Mammary epithelial cell (primary cell): ENCODE measurements at places on chromosomes 6 and 20. TPM values are rescaled to one million over a fixed set of nuclear protein-coding genes. Genes with fewer than 3 reads are reported as not detected.

- no peak for DNase-seq
These were observed 41.1 kb upstream of the FANCE start for GRCh38 chr6:35411066-35411465.

DNA sequence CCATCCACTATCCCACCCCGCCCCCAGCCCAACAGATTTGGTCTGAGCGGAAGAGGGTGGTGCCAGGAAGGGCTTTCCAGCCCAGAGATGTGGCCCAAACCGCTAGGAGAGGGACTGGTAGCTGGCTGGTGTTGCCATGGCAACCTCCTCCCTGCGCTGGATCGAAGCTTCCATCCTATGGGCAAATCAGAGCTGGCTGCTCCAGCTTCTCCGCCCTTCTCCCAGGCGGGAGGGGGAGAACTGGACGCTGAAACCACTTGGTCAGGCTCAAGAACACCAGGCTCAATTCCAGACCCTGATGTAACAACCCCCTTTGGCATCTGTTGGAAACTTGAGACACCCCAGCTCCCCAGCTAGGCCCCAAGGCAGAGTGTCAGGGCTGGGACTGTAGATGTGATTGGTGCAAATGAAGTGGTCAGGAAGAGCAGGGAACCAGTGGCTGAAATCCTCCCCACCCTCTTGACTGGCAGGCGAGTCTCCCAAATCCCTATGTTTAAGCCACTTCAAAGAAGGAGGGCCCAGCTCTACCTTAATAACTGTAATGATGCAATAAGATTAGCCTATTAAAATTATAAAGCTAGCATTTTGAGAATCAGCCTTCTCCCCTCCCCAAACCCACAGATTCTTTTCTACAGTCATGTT, 4.2 kb downstream of the RIMS4 start:
- DNase-seq, result no peak

DNA sequence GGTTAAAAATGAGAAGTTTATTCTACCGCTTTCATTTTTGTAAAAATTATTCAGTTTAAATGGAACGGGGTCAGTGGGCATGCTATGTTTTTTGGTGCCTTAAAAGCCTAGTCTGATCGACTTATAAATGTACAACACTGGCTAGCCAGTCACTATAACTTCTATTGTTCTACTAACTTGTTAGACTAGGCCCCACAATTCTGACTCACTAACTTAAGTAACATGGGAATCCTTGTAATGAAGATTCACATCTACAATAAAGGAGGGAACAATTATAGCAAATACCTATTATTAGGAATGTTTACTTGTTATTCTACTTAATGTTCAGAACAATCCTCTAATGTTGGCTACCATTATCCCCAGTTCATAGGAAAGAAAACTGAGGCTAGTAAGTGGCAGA, 28.5 kb downstream of the REPS1 start:
- peak; percentile 55 for DNase-seq

GRCh38 chr6:38406096-38406495, 233.6 kb downstream of the BTBD9 start:
- no peak for DNase-seq

TAGAP gene
- not detected in 2 replicates for total RNA-seq

DNA sequence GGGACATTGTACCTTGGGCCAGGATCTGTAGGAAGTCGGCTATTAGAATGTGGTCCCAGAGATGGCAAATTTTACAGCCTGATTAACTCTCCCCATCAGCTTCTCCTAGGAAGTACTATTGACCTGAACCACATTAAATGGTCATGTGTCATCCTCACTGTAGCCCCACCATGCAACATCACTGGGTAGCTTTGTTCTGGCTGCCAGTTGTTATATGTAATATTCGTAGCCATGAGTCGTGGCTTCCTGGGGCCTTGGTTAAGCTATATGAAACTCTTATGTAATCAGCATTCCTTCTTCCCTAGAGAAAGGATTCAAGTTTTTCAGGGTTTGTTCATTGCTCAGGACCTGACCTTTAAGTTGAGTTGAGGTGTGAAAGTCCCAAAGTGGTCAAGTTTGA, 125.7 kb downstream of the ANKS1A start:
- peak; percentile 80 for DNase-seq

DNA sequence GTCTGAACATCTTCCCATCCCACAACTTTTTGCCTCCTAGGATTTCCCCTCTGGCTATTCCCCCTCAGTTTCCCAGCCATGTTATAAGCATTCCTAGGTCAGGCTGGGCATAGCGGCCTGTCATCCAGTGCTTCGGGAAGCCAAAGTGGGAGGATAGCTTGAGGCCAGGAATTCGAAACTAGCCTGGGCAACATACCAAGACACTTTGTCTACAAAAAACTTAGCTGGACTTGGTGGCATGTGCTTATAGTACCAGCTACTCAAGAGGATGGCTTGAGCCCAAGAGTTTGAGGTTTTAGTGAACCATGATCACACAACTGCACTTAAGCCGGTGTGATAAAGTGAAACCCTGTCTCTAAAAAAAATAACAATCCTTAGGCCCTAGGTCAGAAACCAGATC, 447.4 kb downstream of the KIF16B start:
- DNase-seq, result peak; percentile 37

PAK5 gene
- 1.3 TPM for total RNA-seq

- peak; percentile 91 for DNase-seq
These were observed at the start of gene VWA7 for GRCh38 chr6:31776989-31777666. VWA7 (minus strand) TSS chr6:31777328; CDS start chr6:31776779, 549 bp downstream.

COL20A1 gene
- total RNA-seq, result not detected in 2 replicates

- DNase-seq, result peak; percentile 30
These were observed 23.8 kb downstream of the PRSS35 start for GRCh38 chr6:83536034-83536646.

DNA sequence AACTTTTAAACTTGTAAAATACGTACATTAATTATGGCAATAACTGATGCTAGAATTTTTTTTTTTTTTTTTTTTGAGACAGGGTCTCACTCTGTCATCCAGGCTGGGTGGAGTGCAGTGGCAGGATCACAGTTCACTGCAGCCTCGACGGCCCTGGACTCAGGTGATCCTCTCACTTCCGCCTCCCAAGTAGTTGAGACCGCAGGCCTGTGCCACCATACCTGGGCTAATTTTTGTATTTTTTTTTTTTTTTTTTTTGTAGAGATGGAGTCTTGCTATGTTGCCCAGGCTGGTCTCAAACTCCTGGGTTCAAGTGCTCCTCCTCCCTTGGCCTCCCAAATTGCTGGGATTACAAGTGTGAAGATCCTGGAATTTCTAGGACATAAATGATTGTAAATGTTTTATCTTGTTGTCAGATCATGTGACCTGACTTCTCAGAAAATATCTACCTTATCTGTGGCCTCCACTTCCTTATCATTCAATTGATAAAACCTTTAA, 2.2 kb upstream of the CD2AP start:
- DNase-seq, result no peak

PDYN gene
- not detected for total RNA-seq

GRCh38 chr6:111461860-111462259, 21.2 kb downstream of the REV3L start:
- DNase-seq, result no peak

- no peak for DNase-seq
These were observed 588.8 kb upstream of the ADGRB3 start for GRCh38 chr6:68046302-68046701.

GRCh38 chr6:144749263-144749662, 464.1 kb downstream of the UTRN start:
- DNase-seq, result no peak

FRK gene
- total RNA-seq, result 1.3 and 3.2 TPM in 2 replicates

DNA sequence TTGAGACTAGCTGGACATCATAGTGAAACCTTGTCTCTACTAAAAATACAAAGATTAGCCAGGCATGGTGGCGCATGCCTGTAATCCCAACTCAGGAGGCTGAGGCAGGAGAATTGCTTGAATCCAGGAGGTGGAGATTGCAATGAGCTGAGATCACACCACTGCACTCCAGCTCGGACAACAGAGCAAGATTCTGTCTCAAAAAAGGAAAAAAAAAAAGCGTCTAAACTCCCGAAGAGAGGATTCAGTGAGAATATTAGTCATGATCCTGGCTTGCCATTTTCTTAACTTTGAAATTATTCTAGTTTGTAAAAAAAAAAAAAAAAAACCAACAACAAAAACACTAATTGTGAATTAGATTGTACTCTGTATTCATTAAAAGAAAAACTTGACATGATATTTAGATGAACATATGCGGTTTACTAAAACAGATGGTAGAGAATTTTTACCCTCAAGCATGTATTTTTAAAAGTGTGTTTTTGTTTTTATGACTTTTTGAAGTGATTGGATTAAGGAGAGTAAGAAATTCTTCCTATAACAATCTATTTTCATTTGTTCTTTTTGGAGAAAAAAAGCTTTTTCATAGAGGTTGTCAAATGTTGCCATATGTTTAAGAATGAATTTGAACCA, 80.7 kb downstream of the UST start:
- no peak for DNase-seq

GRCh38 chr6:50091641-50092040, 41.9 kb upstream of the DEFB112 start:
- peak; percentile 60 for DNase-seq

DNA sequence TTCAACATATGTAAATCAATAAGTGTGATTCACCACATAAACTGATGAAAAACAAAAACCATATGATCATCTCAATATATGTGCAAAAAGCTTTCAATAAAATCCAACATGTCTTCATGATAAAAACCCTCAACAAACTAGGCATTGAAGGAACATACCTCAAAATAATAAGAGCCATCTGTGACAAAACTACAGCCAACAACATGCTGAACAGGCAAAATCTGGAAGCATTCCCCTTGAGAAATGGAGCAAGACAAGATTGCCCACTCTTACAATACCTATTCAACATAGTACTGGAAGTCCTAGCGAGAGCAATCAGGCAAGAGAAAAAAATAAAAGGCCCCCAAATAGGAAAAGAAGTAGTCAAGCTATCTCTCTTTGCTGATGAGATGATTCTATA, 76.5 kb downstream of the OTOR start:
- DNase-seq, result no peak

DNA sequence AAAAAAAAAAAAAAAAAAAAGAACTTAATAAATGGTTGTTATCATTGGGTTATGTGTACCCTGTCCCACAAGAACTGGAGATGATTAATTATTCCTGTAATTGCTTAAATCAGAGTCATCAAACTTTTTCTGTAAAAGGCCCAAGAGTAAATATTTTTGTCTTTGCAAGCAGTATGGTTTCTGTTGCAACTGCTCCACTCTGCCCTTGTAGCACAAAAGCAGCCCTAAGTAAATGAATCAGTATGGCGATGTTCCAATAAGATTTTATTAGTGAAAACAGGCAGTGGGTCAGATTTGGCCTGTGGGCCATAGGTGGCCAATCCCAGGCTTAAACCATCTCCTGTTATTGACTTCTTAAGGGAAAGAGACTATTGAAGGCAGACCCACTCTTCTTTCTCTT, 252.7 kb downstream of the TSHZ2 start:
- DNase-seq, result no peak

DNA sequence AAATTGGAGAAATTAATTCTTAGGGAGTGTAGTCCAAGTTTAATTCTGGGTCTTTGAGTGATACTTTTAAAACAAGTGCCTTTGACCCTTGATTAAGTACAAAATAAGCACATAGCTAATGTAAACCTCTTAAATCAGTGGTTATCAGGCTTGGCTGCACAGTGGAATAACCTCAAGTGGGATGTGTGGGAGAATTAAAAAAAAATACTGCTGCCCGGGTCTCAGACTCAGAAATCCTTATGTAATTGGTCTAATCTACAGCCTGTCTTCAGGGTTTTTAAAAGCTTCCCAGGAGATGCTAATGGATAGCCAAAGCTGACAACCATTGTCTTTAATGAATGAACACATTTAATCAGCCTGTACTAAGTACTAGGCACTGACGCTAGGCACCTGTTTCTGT, 28.5 kb upstream of the TMEM14A start:
- DNase-seq, result no peak

DACT2 gene
- 3.3 TPM for total RNA-seq

FOXQ1 gene
- not detected for total RNA-seq

MOG gene
- not detected for total RNA-seq

- DNase-seq, result no peak
These were observed 197.1 kb downstream of the CDH4 start for GRCh38 chr20:61449057-61449609.

- DNase-seq, result peak; percentile 98
These were observed 104.7 kb upstream of the SGK1 start for GRCh38 chr6:134422426-134423231.

DNA sequence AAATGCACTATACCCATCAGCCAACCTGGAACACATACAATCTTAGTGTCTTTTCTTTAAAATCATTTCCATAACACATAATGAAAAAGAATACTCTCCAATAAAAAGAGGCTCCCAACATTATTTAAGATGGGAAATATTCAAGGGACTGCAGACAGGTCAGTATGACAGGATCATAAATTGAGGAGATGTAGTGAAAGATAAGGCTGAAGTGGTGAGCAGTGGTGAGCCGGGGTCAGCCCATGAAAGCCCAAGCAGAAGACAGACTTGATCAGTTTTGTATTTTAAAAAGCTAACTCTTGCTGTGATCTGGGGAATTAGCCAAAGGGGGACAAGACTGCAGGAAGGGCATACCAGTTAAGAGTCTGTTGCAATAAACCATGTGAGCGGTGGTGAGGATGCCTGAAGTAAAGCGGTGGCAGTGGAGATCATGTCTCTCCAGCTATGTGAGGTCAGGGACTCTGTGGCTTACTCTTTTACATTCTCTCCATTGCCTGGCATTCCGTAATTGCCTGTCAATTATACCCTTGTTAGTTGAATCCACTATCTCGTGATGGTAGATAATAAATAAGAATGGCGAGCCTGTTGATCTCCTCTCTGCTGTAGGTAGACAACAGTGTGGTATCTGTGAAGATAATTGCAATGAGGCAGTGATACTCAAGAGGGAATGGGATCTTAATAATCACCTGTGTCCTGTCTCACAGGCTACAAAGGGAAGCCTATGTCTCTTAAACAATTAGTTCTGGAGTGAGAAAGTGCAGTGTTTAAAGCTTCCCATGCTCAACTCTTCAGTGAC, 97.4 kb downstream of the FILIP1 start:
- DNase-seq, result no peak

MICB gene
- 5.3 TPM for total RNA-seq

CDC25B gene
- total RNA-seq, result 26.7 and 55.5 TPM in 2 replicates

DNA sequence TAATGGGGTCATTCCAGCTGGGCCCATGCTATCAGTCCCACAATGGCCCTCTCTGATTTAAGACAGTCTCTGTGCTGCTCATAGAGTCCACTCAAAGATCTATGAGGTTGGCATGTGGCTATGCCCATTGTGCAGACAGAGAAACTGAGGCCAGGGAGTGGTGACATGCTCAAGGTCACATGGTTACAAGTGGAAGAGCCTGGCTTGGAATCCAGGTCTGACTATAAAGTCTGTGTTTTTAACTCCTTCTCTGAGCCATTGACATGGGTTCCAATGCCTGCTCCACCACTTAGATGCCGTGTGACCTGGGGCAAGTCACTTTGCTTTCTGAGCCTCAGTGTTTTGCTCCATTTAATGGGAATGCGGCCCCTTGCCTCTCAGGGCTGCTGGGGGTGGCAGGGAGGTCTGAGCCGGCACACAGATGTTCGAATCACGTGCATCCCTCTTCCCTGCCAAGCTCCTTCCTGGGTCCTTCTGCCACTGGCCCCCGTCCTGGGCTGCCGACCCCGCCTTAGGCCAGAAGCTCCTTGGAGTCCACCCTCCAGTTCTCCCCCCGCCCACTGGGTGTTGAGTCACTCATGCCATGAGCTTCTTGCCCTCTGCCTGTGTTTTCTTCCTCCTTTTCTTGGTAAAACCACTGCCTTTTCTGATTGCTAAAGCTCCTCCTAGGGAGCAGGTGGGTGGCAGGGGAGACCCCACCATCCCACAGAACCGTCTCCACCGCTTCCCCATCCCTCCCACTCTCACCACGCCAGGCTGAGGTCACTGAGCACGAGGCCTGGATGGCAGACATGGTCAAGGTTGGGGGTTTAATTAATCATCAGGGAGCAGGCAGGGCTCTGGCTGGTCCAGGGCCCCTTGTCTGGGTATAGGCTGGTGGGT, 35.7 kb downstream of the CEBPB start:
- no peak for DNase-seq
